Stimulated activated CD8-positive, alpha-beta memory T cell treated with anti-CD3 and anti-CD28 coated beads, Interleukin-7, amount 100 ng/mL, for 24 hours (primary cell): ENCODE measurements at places on chromosomes 4 and X.

GRCh38 chr4:146520896-146521540 is 722 bp downstream of the SLC10A7 start:
- DNase-seq = no peak

DNA sequence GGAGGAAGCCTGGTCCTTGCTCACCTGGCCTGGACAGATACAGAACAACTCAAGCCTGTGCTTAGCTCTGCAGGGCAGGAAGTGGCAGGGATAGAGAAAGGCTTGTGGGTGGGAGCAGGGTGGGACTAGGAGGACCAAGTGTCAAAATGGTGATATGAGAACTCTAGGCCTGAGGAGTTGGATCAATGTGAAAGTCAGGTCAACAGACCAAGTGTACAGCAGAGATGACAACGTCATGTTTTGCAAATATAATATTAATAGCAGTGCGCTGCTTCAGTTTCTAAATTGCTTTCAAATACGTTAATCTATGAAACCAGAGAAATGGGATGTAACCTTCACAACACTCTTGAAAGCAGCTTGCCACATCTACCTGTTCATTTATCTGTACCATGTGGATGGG is 114.2 kb upstream of the MAP3K15 start:
- no peak for DNase-seq

DNA sequence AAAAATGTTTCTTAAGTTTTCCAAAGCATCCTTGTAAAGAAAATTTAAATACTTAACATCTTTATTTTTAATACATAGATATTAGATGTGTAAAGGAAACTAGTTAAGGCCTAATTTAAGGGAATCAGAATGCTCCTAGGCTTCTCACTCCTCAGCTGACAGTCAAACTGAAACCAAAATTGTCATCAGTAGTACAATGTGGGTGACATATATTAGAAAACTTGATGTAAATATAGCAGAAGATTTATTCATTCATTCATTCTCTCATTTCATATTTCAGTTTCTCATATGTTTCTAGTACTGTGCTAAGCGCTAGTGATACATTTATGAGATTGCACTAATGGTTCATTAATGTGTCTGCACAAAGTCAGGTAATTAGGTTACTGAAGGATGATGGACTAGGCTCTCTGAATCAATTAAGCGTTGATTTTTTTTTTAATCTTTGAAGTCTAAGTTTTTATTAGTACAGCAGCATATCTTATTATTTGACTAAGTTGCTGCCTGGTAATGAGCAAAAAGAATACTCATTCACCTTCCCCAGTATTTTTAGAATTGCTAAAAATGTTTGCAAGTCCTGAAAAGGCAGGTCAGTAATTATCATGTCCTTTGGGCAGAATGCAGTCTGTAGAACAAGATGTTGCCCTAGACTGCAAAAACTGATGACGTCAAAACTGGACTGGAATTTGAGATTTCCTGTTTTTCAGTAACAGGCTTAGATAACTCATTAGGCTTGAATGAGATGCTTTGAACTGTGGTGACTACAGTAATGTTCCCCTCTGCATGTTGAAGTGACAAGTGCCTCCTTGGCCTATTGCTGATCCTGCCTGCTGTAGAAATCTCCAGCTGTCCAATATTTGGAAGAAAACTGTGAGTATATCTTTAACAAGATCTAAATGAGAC is 128.7 kb downstream of the ARHGAP24 start:
- no peak for DNase-seq

DNA sequence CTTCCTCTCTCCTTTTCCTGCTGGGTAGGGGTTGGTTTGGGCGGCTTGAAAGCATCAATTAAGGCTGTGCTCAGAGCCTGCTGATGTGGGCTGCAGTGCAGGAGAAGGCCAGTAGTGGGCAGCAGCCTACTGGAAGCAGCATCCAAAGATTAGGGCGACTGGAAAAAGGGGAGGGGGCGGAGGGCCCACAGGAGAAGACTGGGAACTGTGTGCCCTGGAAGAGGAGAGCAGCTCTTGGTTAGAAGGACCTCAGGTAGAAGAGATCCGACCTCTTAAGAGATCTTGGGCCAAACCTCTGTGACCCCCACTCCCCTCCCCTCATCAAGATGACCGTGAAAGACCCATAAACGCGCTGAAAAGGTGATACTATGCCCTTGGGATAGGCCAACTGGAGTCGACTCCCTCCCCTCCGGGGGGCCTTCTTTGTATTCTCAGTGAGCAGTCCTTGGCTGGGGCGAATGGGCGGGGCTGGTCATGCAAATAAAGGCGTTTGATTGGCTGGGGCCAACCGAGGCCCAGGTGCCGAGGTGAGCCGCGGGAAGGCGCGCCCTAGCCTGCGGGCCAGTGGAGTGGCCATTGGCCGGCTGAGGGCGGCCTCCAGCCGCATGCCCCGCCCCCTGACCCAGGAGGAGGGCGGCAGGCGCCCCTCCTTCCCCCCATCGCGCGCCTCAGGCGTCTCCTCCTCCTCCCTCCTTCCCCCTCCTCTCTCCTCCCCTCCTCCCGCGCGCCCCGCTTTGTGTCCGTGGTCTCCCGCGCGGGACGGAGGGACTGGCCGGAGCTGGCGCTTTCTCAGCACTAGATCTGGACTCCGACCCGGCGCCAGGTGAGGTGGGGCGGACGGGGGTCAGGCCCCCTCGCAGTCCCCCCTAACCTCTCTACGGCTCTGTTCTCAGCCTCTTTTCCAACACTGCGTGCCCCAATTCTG is 10.1 kb downstream of the DLG3 start:
- peak; percentile 30 for DNase-seq

GRCh38 chr4:8513931-8514330 is 66.3 kb upstream of the GPR78 start:
- no peak for DNase-seq

GRCh38 chrX:154371017-154371788 is 3.2 kb downstream of the FLNA start:
- DNase-seq = peak; percentile 76
